ENCODE measurements at places on chromosomes 11 and 22.

DNA sequence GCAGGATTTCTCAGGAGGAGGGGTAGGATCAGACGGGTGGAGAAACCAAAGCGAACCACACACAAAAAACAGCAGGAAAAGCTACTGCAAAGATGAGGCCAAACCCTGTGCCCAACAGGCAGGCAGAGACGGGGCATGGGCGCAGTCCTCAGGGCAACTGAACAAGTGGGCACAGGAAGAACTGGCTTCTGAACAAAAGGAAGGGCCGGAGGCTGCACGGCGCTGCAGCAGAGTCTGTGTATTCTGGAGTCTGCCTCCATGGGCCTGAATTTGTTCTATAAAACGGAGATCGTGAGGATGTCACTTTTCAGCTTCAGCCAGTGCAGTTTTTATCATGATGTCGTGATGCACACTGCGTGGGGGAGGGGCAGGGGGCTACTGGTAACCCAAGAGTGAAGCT lies 1026.0 kb downstream of the TBC1D22A start:
- DNase-seq, result no peak

- peak; percentile 58 for DNase-seq
Measured at GRCh38 chr11:68212421-68213134, 518 bp downstream of the KMT5B start.

GRCh38 chr22:36419177-36419911 lies 31.6 kb upstream of the MYH9 start:
- DNase-seq, result no peak

DNA sequence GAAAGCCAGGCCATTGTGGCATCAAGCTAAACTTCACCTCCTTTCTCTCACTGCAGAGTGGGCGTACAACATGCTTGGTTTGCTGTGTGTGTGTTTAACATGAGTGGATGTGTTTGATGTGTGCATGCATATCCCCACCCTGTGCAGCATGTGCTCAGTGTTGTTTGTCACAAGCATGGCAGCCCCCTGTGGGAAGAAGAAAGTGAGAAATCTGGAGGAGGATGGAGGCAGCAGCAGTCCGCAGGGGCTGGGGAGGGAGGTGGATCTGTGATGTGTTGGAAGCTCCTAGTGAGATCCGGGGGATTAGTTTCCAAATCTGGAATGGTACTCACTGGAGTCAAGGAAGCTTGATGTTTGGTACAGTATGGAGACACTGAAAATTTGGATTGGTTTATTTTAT lies 24.1 kb upstream of the CCDC134 start:
- DNase-seq, result no peak

GRCh38 chr11:118791961-118792569 lies 1.1 kb upstream of the DDX6 start:
- peak; percentile 41 for DNase-seq

DNA sequence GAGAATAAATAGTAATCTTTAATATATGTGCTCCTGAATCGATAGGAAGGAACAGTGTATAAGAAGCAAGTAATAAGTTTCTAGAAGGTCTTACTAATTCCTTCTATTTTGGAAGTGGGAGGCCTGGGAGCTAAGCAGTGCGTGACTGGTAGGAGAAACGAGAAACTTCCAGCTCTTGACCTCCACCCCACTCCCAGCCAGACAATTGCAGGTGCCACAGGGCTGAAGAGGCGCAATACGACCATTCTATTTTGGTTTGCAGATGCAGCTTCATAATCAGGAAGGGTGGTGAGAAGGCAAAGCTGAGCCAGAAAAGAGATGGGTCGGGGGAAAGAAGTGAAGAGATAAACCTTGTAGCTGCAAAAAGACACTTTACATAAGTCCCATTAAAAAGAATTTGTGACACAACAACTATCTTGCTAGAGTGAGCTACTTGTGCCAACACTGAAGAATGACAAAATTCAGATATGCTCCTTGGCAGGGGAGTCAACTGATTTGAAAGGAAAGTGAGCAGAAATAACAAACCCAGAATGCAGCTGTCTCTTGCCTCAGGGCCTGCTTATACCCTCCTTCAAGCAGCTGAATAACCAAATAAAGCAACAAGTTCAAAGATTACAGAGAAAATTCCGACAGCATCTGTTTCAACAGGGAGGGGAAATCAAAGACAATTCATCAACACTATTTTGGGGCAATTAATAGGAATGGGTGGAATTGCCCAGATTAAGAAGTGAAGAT lies 35.1 kb downstream of the GRIA4 start:
- no peak for DNase-seq

- no peak for DNase-seq
Measured at GRCh38 chr22:17581631-17582030, 18.3 kb downstream of the SLC25A18 start.

- DNase-seq, result peak; percentile 62
Measured at GRCh38 chr11:108497317-108498045, 703 bp downstream of the POGLUT3 start.

- no peak for DNase-seq
Measured at GRCh38 chr11:33067294-33067693, 27.9 kb downstream of the TCP11L1 start.

GRCh38 chr11:66432597-66432996 lies 6.1 kb downstream of the MRPL11 start:
- DNase-seq, result no peak

DNA sequence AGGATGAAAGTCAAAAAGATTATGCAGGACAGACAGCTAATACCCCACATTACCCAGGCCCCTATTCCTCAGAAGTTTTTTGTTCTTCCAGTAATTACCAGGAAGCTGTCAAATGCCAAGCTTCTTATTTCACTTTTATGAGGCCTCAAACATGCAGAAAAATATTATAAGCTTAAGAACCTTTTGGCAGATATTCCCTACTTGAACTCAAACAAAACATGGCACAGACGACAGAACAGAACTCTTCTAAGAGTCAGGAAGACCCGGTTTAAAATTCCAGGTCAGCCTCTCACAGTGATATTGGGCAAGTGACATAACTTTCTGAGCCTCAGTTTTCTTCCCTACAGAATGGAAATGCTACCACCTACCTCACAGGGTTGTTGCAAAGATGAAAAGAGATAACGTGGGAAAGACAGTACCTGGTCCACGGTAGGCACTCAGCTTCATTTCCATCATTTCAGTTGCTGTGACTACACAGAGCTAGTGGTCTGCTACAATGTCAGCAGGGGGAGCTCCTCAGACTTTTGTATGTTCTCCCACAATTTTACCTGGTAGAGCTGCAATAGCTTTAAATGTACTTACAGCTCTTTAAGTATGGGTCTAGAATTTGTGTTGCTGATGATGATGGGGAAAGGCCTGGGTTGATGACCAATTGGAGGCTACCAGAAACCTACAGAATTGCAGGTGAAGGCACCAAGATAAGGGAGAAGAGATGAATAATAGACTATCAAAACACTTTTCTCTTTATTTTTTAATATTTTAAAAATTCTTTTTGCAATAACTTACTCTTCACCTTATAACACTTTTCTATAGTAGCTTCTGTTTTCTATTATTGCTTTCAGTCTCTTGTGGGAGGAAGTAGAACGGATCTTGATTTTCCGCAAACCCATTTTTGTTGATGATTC lies 98.3 kb upstream of the CHRM4 start:
- DNase-seq, result peak; percentile 24

DNA sequence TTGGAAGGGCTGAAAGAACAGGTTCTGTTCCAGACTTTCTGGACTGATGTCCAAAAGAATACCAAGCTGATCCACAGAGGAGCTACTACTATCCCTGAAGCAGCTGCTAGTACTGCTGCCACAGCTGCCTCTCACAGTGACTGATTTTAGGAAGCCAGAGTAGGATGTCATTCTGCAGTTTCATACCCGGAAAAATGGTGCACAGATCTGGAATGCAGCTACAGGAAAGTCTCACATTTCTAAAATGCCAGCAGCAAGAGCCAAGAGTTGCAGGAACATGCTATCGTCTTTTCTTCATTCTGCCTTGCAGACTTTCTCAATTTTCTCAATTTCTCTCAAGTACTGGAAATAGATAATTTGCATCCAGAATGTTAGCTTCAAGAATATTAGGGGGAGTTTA lies 19.4 kb upstream of the CCDC179 start:
- no peak for DNase-seq

DNA sequence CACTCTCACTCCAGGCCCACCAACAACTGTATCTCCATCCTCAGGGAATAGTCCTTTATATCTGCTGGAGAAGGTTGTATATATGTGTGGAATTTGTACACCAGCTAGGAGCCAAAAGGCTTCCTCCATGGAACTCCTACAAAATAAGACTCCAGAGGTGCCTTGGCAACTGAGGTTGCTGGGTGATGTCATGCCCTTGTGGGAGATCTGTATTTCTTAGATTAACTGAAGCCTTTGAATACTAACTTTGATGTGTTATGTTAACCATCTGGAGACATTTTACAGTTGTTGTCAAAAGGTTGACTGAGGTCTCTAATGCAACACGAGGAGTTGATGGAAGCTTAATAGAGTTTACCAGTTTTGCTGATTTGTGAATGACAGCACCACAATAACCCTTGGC lies 139.5 kb upstream of the TTC12 start:
- no peak for DNase-seq

DNA sequence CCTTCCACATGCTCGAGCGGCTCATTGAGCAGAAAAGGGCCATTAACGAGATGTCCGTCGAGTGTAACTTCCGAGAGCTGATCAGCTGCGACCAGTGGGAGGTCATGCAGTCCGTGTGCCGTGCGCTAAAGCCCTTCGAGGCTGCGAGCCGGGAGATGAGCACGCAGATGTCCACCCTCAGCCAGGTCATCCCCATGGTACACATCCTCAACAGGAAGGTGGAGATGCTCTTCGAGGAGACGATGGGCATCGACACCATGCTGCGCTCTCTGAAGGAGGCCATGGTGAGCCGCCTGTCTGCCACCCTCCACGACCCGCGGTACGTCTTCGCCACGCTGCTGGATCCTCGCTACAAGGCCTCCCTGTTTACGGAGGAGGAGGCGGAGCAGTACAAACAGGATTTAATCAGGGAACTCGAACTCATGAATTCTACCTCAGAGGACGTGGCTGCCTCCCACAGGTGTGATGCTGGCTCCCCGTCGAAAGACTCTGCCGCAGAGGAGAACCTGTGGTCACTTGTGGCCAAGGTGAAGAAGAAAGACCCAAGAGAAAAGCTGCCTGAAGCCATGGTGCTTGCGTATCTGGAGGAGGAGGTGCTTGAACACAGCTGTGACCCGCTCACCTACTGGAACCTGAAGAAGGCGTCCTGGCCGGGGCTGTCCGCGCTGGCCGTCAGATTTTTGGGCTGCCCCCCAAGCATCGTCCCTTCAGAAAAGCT lies 31.7 kb downstream of the ALG12 start:
- DNase-seq, result no peak

DNA sequence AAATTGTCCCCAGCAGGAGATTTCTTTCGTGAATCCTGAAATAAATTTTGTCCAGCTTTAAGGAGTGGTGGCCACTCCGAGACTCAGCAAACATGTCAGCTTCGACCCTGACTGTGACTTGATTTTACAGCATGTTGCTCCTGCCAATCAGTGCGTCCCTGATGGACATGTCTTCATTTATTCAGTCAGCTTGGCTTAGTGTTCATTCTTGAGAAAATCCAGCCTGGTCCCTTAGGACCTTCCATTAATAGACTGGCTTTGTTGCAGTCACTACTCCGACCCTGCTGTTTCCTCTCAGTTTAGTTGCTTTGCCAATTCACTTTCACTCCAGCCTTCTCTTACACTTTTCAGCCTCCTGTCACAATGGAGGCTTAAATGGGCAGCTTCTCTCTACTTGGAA lies 30.5 kb downstream of the TMPRSS5 start:
- no peak for DNase-seq

GRCh38 chr11:12064136-12064953 lies 46.0 kb upstream of the MICAL2 start:
- DNase-seq, result no peak

GRCh38 chr11:38547462-38547861 lies 1949.4 kb upstream of the RAG2 start:
- no peak for DNase-seq

- no peak for DNase-seq
Measured at GRCh38 chr22:36684841-36685240, 18.7 kb downstream of the CACNG2 start.

DNA sequence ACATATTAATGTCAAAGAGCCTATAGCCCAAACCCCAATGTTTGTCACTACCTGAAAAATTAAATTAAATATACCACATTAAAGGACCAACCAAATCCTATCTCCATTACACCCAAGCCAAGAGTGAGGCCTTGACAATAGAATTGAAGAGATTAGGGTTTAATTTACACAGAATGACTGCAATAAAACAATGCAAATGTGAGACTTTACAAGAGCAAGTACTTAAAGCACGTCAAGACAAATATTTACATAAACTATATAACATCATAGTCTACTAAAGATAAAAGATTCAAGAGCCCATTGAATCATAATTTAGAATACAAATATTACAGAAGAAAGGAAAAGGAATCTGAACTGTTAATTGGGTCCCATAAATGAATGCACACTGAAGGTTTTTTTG lies 85.6 kb downstream of the CADM1 start:
- DNase-seq, result no peak

DNA sequence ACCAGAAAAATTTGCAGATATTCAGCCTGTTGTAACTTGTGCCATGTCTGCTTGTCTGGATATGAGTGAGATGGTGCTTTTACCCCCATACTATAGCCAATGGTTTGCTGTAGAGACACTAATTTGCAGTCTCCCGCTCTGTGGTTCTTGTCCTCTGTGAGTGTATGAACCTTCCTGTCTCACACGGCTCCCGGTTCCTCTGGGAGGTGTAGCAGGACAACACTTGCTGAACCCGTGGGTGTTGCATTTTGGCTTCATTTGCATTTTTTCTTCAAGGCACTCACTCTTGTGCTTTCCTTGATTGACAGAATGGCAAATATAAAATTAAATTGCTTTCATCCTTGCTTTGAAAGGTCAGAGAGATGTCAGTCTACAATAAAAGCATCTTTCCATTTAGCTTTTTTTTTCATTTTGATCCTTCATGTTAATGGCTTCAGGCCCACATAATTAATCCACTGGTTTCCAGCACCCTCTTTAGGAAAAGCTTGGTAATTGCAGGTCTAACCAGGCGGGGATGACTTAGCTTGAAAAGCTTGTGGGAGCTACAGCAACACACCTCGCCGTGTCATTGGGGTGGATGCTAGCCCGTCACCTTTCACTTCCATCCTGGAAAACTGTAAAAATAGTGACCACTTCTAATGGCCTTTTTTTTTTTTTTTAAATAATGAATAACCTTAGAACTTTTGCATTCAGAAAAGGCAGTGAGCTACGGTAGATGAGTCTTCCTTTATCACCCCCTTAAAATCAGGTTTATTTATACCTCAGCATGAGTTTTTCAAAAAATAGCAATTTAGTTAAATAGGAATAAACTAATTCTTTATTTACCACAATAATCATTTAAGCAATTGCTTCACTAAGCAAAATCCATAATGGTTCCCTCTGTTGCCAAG lies 27.4 kb upstream of the ST14 start:
- DNase-seq, result peak; percentile 33

DNA sequence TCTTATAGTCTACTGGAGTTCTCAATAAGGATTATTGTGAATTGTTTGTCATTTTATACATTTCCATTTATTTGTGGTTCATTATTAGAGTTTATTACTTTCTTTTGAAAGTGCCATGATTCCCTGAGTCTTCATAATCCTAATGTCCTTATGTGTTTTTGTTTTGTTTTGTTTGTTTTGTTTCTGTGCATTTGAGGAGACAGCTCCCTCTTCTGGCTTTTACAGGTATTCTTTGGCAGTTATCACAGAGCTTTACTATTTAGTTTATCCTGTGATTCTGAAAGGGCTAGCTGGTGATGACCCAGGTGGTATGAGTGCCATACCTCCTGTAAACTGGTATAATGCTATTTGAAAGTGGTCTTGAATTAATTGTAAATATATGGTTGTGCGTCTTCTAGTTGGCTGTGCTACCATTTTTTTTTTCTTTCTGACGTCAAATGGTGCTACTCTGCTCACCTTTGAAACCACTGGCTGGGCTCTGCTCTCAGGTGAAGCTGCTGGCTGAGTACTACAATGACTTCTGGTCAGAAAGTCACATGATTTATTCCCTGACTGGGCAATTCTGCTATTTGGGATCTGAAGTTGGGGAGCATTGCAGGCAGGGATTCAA lies 751.2 kb downstream of the JRKL start:
- no peak for DNase-seq
